ENCODE measurements at places on chromosomes 11 and 22.

DNA sequence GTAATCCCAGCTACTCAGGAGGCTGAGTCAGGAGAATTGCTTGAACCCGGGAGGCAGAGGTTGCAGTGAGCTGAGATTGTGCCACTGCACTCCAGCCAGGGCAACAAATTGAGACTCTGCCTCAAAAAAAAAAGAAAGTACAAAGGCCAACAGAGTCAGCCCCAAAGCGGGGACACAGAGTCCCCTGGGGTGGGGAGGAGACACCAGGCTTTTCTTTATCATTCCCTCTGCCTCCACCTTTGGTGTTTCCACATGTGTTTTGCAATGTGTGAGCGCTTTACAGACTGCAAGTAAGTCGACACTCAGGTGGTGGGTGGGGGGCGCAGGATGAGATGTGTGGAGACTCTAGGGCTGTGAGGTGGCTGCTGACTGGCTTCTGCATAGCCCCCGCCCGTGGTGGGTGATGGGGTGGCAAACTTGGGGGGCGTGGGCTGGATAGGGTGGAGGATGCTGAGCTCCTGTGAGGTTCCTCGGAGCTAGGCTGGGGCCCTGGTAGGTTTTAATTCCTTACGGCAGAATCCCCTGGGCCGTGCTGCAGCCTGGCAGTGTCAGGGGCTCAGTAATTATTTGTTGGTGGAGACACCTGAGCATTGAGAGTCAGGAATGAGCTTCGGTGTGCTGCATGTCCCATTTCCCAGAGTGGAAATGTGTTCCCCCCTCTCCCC is 177.2 kb downstream of the CTTN start:
- DNase-seq: no peak

GRCh38 chr11:44658506-44658850 is 68.3 kb upstream of the TSPAN18 start:
- peak; percentile 52 for DNase-seq

DNA sequence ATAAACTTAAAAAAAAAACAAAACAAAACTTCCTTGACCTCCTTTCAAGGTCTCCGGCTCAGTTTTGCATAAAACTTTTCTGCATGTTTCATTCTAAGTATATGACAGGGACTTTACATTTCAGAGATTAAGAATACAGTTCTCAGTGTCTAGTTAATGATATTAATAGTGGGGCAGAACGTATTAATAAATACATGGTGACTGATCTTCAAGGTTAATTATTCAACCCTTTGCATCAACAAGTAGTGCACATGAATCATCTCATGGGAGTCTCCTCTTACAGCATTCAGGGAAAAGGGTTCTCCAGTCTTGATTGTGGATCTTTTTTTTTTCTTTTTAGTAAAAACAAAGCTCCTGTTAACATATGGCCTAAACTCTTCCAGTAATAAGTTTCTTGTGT is 146.8 kb downstream of the KIRREL3 start:
- DNase-seq: no peak

DNA sequence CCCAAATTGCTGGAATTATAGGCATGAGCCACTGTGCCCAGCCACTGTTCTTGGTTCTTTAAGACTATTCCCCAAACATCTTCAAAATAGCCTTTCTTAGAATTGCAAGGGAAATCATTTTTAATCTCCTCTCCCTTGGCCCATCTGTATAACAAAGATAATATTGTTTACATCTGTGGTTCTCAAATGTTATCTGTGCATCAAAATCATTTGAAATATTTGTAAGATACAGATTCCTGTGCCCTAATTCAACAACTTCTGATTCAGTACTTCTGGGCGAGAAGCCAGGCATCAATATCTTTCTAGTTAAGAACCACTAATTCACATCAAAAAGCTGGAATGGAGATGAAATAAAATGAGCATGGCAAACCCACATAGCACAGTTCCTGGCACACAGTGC is 83.0 kb downstream of the TMPRSS5 start:
- DNase-seq: peak; percentile 10

- peak; percentile 84 for DNase-seq
Observed at GRCh38 chr11:130400781-130401483, 27.5 kb downstream of the ADAMTS8 start.

DNA sequence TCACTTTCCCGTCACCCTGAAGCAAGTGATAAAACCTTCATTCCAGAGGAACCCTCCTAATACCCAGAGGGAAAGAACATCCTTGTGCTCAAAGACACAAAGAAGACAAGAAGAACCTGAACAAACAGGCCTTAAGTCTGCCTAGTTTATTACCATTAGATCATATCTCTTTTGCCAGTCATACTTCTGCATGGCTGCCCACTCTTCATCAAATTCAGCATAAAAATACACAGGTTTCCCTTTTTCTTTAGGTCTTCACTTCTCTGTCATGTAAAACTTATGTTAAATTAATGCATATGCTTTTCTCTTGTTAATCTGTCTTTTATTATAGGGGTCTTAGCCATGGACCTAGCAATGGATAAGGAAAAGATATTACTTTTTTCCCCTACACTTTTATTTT is 459.7 kb downstream of the DLG2 start:
- DNase-seq: no peak

GRCh38 chr22:11042116-11042515 is 4485.9 kb upstream of the OR11H1 start:
- no peak for DNase-seq

GRCh38 chr11:59918987-59919589 is 19.1 kb upstream of the OOSP1 start:
- DNase-seq: peak; percentile 65

GRCh38 chr22:50731811-50732624 is 6.0 kb upstream of the ACR start:
- DNase-seq: peak; percentile 55

- DNase-seq: no peak
Observed at GRCh38 chr11:7160814-7161489, 72.2 kb downstream of the RBMXL2 start.
